ENCODE measurements at places on chromosomes 1 and 21.

DNA sequence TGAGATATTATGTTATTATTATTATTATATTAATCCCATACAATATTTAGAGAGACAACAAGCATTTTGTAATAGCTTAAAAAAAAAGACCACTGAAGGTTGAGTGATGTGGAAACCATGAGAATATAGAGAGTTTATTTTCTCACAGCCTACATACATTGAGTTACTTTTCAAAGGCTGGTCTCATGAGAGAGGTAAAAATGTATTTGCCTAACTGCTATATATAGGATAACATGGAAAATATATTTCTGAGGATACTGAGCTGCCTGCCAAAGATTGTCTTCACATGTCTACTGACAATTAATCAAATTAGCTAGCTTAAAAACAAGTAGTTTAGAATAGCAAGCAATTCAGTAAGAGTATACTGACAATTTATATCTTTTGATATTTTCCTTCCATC is 192.2 kb upstream of the NRIP1 start:
- no peak for DNase-seq

DNA sequence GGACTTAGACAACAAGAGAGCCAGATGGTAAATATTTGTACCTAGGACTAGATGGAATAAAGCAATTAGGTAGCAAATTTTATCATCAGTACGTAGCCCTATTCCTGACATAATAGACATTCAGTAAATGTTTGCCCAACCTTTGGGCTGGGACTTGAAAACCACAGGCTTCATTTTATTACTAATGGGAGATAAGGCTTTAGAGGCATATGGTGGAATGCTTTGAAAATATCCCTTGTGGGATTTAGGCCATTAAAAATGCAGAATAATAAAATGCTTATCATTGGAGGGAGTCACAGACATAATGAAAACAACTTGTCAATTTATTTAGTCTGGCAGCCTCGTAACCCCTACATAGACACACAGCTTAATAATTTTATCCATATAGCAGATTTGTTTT is 296.1 kb upstream of the SPAG17 start:
- no peak for DNase-seq

GRCh38 chr1:198160222-198160621 is 3.4 kb downstream of the NEK7 start:
- no peak for DNase-seq

GRCh38 chr1:40901886-40902852 is 40.0 kb upstream of the CITED4 start:
- no peak for DNase-seq

GRCh38 chr1:36464605-36465393 is 615 bp upstream of the MRPS15 start:
- DNase-seq: peak; percentile 52

DNA sequence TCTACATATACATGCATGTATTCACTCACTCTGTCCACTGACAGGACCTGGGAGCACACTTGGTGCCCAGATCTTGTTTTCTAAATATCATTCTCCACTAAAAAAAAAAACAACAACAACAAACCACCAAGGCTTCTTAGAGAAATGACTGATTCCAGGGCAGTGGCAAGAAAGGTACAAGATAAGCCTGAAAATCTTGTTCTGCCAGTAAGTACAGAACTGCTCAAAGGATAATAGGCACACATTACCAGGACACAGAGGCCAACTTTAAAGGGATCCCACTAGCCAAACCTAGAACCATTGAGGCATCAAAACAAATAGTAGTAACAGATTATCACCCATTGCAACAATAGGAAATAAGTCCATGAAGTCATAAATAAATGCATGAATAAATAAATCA is 10.7 kb downstream of the HSD11B1 start:
- DNase-seq: no peak

DNA sequence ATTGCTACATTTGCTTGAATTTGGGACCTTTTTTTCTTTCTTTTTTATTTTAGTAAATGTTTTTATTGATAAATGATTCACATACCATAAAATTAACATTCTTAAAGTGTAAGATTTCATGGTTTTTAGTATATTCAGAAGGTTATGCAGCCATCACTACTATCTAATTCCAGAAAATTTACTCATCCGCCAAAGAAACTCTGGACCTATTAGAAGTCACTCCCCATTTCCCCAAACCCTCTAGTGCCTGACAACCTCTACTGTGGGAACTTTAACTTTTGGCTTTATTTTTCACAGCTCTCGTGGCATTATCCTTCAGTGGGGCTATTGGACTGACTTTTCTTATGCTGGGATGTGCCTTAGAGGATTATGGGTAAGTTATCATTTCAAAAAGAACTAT is 4.5 kb downstream of the LEPR start:
- DNase-seq: no peak

GRCh38 chr1:101261623-101262022 is 24.8 kb downstream of the S1PR1 start:
- DNase-seq: no peak

DNA sequence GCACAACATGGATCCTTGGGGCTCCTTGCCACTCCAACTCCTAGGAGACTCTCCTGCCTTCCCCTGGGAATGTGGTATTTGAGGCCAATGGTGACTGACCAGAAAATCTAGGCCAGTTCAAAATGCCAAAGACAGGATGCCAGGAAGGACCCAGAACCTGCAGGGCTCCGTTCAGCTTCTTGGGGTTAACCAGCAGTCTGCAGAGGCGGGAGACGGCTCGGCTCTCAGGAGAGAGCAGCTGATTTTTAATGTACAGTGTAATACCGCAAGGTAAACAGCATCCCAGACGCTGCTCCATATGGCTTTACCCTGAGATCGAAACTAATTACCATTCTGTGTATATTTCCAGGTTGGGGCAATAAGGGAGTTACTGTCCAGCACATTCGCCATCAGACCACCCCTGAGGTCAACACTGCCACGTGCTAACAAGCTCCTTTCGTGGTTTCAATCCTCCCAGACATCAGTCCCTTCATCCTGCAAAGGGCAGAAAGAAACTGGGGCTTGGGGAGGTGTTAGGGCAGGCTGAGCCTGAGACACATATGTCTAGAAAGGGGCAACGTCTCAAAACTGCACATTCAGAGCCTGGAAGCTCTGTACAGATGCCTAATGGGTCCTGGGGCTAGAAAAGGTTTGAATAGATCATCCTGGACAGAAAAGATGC is 16.7 kb downstream of the ITPKB start:
- DNase-seq: no peak

GRCh38 chr1:93708734-93709481 is 27.3 kb upstream of the BCAR3 start:
- peak; percentile 61 for DNase-seq

DNA sequence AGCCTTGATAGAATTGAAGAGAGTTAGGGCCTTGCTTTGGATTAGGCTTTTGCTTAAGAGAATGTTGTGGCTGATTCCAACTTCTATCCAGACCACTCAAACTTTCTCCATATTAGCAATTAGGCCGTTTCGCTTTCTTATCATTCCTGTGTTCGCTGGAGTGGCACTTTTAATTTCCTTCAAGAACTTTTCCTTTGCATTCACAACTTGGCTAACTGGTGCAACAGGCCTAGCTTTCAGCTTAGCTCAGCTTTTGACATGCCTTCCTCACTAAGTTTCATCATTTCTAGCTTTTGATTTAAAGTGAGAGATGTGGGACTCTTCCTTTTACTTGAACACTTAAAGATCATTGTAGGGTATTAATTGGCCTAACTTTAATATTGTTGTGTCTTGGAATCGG is 183.6 kb upstream of the L1TD1 start:
- no peak for DNase-seq

DNA sequence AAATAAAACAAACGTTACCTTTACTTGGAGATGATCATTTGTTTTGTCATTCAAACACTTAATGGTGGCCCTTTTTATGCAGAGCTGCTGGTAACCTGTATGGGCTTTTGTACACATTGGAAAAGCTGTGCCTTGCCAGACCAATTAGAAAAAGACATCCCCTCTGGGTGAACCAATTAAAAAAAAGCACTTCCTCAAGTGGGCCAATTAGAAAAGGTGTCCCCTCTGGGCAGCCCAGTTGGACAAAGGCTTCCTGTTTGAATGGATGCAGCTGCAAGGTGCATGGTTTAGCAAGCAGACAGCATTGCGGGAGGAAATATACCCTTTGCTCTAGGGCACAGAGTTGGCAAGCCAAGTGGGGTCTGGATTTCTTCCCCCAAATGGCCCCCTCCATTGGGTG is 21.6 kb downstream of the HUNK start:
- no peak for DNase-seq

- DNase-seq: peak; percentile 62
Measured at GRCh38 chr1:156045076-156045475, 8.5 kb downstream of the UBQLN4 start.

DNA sequence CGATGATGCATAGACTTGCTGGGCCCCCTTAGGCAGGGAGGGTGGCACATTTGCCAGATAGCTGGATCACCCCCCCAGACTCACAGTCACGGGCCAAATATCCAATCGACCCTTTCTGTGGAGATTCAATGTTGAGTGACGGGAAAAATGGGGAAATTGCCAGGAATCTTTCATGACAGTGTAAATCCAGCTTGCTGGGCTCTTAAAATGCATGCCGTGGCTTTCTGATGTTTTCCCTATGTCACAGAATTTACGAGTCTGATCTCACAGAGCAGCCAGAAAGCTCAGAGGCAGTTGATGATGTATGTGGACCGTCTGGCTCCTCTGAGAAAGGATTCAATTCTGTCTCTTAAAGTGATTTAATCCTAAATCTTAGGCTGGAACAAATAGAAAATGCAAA is 150.1 kb upstream of the ZNF644 start:
- DNase-seq: no peak

DNA sequence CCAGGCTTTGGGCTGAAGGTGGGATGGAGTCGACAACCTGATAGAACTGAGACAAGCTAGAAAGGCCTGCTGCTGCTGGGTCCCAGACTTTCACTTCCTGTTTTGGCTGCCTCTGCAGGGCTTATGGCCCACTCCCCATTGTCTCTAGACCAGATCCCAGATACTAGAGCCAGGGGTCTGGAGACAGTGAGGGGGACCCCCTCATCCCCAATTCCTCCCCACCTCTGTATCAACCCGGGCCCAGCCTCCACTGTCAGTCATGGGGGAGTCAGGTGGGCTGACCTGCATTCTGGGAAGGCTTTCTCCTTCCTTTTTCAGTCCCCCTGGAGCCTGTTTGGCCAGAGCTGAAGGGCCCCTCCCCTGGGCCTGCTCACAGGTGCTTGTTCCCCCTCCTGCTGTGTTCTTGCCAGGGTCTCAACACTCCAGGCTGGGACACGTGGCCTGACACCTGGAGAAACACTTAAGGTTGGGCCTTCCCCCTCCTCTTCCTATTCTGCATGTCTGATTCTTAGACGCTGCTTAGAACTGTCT is 18.0 kb upstream of the ETV3L start:
- DNase-seq: no peak

- DNase-seq: no peak
Measured at GRCh38 chr1:180184041-180184440, 29.4 kb downstream of the QSOX1 start.

DNA sequence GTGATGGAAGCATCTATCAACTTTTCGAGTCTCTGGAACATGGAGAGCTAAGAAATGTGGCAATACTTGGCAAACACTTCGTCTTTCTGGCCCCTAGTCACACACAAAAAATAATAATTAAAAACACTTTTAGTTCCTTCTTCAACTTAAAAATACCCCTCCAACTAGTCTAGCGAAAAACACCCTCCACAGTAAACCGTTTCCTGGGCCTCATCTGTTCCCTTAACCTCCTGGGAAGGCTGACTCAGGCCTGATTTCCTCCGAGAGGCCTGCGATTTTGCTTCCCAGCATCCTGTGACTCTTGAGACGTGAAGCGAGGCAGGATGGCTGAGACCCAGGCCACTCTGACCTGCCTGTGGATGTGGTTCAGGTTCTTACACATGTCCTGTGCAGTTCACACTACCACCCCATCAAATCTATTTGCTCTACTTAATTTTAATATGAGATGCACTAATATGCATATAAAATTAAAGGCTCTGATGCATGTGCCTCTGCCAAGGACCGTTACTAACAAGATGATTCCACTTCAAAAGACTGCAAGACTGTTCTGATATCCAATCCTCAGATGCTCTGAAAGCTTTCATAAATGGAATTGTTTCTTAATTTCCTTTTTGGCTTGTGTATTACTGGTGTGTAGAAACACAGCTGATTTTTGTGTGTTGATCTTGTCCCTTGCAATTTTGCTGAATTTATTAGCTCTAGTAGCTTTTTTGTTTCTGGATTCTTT is 3.5 kb downstream of the NAV1 start:
- no peak for DNase-seq

- no peak for DNase-seq
Measured at GRCh38 chr1:232810856-232811255, 5.6 kb downstream of the MAP10 start.

DNA sequence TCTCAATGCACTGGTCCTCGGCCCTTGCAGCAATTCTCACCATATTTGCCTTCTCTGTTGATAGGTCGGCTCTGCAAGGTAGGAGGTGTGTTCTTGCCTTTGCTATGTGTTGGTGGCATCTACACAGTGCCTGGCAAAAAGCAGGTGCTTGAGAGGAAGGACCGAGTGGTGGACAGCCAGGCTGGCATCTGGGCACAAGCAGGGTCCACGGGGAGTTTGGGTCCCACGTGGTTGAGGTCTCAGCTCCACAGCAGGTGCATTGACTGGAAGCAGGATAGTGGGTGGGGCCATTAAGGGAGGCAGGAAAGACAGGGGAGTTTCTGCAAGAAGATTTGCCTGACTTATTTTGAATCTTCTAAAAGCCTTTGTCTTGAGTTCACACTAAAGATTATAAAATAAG is 81.2 kb upstream of the WNT4 start:
- DNase-seq: no peak

DNA sequence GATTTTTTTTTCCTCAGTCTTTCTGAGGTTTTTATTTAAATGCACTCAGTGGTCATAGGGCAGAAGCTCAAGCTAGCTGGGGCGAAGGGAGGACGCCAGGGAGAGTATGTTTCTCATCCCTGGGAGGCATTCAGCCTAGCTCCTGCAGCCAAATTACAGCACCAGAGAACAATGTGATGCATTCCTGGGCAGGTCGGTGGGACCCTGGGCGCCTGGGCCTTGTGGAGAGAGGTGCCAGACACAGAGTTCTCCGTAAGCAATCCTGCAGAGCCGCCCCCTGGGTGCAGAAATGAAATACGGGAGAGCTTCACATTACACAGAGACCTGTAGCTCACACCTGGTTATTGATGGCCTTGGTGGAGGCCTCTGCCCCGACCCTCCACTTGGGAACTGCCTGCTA is 15.5 kb downstream of the WNT2B start:
- no peak for DNase-seq

- no peak for DNase-seq
Measured at GRCh38 chr1:163656095-163656759, 334.5 kb downstream of the NUF2 start.

GRCh38 chr1:209805875-209806760 is at the start of gene IRF6:
IRF6 (minus strand) TSS chr1:209806142; CDS start chr1:209801413, 4,729 bp downstream.
- DNase-seq: peak; percentile 21

- DNase-seq: peak; percentile 46
Measured at GRCh38 chr21:34881839-34882371, 167.2 kb downstream of the RUNX1 start.

Measured in activated CD4-positive, alpha-beta T cell treated with anti-CD3 and anti-CD28 coated beads, Interleukin-10, Interleukin-2, amounts not matched to agents 100 ng/mL and 50 ng/mL, durations not matched to agents 16 hours and 8 hours (primary cell).